ENCODE measurements at places on chromosomes 5 and 9.

- no peak for DNase-seq
These were observed 127.4 kb downstream of the PALM2AKAP2 start for GRCh38 chr9:109907400-109907799.

DNA sequence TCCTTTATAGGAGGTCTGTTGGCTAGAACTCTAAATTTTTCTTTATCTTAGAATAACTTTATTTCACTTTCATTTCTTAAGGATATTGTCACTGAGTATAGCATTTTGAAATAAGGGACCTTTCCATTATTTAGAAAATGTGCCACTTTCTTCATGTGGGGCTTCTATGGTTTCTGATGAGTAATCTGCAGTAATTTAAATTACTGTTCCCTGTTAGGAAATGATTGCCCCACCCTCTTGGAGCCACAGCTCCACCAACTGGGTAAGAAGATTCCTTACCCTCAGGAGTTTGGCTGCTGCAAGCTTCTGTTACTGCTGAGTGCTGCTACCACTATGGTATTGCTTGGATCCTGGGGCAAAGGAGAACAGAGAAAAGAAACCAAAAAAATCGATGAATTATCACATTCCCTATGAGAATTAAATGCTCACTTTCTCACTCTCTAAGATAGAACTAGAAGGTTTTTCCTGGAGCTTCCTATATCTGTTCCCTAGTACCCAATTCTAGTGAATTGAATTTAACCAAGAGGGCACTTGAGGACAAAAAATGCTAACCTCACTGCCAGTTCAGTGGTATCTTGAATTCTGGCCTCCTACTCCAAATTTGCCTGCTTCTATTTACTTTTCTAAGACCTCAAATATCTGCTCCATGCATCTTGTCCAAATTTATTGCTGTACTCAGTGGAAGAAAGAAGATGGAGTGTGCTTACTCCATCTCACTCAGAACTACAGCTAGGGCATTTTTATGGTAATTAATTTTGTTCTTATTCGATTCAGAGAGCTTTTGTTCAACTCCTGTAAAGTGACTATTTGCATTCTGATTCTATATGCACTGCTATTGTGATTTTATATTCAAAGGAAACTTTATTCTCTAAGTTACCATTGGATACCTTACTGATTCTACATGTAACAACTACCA, 2111.3 kb downstream of the MAT2B start:
- no peak for DNase-seq

- no peak for DNase-seq
These were observed 55.1 kb upstream of the CCDC112 start for GRCh38 chr5:115351356-115352195.

- DNase-seq = no peak
These were observed 25.7 kb downstream of the DRD1 start for GRCh38 chr5:175418251-175418650.

DNA sequence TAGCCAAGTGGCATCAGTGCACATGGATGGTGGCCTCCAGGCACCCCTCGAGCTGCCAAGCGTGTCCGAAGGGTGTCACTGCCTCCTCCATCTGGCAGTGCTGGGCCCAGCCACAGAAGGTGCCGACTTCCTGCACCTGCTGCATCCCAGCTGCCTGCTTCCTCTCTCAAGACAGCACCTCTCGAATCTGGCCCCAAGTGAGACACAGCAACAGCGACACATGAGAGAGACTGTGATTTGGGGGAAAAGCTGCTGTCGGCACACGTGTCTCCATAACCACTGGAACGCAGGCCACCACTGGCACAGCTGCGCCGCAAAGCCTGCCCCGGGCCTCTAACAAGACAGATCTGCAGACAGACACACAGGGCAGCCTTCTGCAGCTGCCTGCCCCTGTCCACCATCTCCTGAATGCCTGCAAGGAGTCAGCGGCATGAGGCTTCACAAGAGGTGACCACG, 8.8 kb downstream of the CLPTM1L start:
- DNase-seq = no peak

GRCh38 chr5:168085261-168086031, 206.0 kb upstream of the WWC1 start:
- DNase-seq = no peak

GRCh38 chr9:36218411-36218901, 27.7 kb downstream of the CLTA start:
- no peak for DNase-seq

- no peak for DNase-seq
These were observed 27.4 kb downstream of the UHRF2 start for GRCh38 chr9:6440405-6440804.

DNA sequence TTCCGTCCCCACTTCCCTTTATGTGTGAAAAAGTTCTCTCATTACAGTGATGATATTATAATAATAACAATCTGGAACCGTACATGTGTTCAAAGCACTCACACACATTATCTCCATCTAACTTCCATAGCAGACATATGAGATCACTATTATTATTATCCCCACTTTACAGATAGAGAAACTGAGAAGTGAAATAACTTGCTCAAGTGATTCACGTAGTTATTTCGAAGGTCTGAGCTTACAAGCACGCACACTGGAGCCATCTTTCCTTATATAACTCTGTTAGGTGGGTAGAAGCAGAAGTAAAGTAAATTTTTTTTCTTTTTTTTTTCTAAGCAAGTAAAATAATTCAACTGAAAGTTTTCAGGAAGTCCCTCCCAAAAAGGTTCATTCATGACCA, 62.9 kb upstream of the PTGER4 start:
- DNase-seq = no peak

- DNase-seq = no peak
These were observed 590.4 kb upstream of the PTGER4 start for GRCh38 chr5:40089269-40089668.

GRCh38 chr5:40569546-40570270, 110.0 kb upstream of the PTGER4 start:
- no peak for DNase-seq
